ENCODE measurements at places on chromosomes 4 and X.

GRCh38 chr4:7897811-7898210 is 41.9 kb downstream of the AFAP1 start:
- no peak for DNase-seq

DNA sequence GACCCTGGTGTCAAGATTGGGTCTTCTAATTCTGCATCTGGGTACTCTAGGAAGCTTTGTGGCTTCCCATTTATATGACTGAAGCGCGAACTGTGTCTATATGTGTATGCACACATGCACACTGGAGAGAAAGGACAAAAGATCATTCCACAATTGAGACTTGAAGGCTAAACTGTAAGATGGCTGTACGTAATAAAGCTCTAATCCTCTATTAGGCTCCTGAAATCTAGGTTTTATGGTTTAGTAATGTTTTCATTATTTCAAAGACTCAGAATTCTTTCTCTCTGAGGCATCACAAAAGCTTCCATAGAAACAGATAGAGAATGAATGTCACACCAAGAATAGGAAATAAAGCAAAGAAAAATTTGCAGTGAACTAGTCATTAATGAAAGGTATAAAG is 320.7 kb upstream of the FTHL17 start:
- no peak for DNase-seq

GRCh38 chrX:39678914-39679313 is 418.8 kb downstream of the BCOR start:
- no peak for DNase-seq

GRCh38 chr4:119314356-119314755 is 7.6 kb downstream of the FABP2 start:
- no peak for DNase-seq

DNA sequence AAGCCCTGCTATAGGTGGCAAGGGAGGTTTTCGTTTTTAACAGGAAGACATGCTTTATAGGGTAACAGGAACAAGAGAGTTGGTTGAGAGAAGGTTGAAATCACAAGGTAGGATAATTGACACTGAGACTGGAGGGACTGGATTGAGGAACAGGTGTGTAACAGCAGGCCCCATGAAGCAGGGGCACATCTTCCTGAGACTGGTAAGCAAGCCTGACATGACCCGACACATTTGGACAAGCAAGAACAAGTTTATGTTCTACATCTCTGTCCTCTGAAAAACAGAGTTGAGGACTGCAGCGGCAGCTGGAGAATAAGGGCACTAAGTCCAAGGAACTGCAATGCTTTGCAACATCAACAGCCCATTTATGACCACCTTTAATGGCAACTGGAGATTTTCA is 5.2 kb downstream of the RPS4X start:
- DNase-seq, result no peak

Data from iPS DF 19.7 (cell line).